ENCODE measurements at places on chromosomes 2 and 18.

DNA sequence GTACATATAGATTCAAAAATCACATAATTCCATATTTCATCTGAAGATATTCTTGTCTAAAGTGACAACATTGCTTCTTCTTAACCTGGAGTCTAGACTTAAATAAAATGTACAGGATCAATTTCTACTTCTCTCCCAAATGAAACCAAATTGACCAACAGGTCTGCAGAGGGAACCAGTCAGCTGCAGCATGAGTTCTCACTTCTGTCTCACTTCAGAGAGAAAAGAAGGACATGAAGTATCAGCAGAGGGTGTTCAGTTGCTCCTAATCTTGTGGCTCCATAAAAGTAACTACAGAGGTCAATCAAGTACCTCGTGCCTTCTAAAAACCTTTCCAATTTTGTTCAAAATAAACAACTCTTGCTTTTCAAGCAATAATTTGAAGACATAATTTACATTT, 47.2 kb upstream of the MAP2 start:
- DNase-seq: no peak

DNA sequence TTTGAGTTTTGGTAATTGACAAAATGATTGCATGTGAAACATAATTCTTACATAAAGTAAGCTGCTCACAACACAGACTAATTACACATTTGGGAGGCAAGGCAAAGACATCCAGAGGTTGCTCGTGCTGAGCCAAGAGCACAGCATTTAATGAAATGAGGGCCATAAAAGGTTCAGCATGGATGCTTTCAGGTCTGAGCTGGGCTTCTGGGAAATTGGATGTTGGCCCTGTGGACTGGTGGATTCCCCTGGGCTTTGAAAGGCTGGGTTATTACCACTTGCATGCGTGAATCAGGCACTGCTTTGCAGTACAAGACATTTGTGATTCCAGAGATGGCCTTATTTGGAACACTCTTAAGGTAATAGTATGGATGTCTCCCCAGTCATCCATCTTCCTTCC, 533.5 kb upstream of the NRP2 start:
- no peak for DNase-seq

DNA sequence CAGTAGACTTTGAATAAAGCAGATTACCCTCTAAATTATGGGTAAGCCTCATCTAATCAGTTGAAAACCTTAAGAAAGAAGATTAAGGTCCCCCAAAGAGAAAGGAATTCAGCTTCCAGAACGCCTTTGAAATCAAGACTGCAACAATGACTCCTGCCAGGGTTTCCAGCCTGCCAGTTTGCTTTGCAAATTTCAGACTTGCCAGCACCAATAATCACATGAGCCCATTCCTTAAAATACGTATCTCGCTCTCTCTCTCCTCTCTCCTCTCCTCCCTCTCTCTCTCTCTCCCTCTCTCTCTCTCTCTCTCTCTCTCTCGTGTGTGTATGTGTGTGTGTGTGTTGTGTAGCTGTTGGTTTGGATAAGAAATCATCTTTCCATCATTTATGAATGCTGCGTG, 184.2 kb downstream of the PDE1A start:
- DNase-seq: no peak

- DNase-seq: no peak
These were observed 98.6 kb downstream of the HDAC4 start for GRCh38 chr2:239302083-239302807.

DNA sequence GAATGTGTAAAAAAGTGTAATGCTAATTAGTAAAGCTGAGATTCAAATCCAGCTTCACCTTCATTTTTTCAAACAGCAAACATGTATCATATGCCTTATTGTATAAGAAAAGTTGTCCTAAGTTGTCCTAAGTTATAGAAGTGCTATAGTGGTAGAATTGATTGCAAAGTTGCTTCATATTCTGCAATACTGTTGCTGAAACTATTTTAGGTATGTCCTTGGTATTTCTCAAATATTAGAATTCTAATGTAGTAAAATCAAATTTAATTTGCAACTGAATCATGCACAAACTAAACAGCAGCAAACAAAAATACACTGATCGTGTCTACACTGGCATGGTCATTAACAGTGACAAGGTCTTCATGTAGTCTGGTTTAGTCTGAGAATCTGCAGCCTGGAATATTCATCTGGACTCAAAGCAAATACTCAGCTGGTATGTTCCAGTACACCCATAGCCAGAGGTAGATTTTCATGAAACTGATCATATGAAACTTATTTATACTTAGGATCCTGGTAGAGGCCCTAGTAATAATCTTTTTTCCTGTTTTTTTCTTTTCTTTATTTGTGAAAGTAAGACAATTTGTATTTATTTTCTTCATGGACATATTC, 555.6 kb upstream of the ZEB2 start:
- DNase-seq: no peak

GRCh38 chr2:26245810-26246209, 1.1 kb downstream of the HADHB start:
- DNase-seq: no peak

- no peak for DNase-seq
These were observed 79.6 kb upstream of the B3GNT7 start for GRCh38 chr2:231315896-231316295.

DNA sequence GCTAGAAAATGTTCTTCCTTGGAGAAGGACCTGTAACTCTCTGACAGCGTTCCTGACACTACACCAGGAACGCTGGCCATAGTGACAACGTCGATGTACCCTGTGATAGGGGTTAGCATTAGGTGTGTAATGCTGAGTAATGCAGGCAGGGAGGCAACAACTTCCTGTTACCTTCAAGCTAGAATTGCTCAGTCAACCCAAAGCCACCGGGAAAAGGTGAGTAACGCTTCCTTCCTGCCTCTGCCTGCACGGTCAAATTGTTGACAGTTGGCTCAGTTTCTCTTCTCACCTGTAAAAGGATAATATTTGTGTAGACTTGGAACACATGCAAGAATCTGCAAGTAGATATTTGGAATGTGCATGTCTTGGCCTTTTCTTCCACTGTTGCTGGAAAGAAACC, 12.7 kb downstream of the FAM110C start:
- DNase-seq: no peak

All from smooth muscle cell of the brain vasculature (primary cell).